ENCODE measurements at places on chromosomes 6 and 20.

DNA sequence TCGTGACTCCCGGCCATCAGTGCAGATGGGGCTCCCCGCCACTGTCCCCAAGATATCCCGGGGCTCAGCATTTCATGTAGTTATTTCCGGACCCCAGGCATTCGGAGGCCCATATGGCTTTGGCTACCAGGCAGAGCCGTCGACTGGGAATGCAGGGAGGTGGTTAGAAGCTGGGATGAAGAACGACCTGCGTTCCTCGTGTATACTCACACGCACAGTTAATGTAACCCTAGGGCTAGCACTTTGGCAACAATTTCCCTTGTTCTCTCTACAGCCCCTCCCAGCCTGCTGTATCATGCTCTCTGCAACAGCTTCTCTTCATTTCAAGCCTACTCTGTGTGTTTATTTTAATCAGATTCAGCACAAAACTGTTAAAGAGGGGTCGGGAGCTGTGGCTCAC lies 240.4 kb downstream of the MYLK4 start:
- DNase-seq: no peak

GRCh38 chr6:34524971-34525370 lies 31.2 kb downstream of the SPDEF start:
- no peak for DNase-seq

DNA sequence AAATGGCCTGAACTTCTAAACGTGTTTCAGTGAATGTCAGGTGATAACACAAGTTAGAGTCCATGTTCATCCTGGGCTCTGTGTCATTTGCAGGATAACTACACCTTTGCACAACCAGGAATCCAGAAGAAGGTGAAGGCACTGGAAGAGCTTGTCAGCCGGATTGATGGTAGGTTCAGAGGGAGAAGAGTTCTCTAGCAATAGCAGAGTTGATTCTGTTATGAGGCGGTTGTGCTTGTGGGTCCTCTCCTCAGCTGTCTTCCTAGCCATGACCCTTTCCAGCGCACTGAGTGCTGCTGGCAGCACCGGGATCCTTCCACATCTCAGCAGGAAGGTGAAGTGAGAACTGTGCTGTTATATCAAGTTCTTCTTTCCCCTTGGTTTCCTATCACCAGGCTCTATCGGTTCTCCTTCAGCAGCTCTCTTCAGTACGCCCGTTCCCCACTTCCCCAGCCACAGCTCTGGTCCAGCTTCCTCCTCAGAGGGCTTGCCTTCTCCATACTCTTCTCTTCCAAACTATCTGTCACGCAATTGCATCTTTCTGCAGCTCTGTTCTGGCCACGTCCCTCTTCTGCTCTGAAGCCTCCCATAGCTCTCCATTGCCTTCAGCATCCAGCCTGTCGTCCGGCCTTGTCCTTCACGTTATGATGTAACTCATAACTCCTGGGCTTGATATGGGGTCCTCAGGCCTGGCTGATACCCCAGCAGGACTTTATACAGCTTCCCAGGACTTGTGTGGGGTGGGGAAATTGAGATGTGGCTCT lies 39.9 kb upstream of the RNF8 start:
- no peak for DNase-seq

- DNase-seq: no peak
These were observed 14.6 kb downstream of the NRSN1 start for GRCh38 chr6:24140591-24140990.

DNA sequence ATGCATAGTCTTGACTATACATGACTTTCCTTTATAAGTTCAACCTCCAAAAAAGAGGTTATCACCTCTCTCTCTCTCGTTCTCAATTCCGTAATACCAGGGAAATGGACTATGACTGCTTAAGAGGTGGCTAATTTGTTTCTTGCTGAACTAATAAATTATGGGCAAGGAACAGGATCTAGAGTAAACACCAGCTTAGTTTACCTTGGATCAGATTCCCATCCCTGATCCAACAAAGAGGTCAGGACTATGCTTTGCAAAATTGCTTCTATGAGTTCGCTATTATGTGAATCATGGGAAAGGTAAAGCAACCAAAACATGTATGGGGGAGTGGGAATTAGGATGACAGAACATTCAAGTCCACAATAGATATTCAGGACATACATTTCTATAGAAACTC lies 630.7 kb downstream of the HACE1 start:
- no peak for DNase-seq

DNA sequence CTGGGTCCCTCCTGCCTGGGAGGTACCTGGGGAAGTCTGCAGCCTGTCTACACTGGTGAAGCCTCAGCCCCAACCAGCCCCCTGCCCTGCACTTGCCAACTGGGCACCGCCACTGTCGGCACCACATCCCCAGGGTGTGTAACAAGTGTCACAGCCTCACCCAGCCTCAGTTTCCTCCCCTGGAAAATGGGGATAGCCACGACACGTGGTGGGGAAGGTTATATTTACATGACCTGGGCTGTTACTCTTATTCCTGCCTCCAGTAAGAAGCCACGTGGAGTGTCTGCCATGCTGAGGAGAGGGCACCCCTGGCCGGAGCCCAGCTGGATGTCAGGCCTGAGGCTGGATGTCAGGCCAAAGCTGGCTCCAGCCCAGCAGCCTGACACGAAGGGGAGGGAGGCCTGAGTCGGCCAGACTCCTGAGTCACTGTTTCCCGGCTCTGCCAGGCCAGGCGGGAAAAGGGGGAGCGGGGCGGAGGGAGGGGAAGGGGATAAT lies 44.9 kb downstream of the SNAI1 start:
- no peak for DNase-seq

GRCh38 chr20:17629678-17630089 lies 52.4 kb downstream of the RRBP1 start:
- DNase-seq: no peak

DNA sequence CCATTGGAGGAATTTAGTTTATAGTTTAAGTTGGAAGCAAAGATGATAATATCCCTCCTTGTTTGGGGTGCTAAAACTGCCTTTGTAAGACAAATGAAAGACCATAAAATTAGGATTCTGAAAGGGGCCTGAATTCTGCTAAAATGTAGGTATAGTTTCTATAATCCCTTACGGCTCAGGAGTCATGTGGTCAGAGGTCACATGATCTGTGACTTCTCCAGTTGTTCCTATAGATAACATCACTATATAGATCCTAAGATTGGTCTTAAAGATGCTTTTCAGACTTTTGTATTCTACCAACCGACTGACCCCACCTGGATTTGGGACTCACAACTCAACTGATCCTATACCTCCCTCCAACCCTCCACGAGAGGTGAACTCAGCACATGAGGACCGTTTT lies 36.6 kb downstream of the ZNF311 start:
- DNase-seq: no peak

DNA sequence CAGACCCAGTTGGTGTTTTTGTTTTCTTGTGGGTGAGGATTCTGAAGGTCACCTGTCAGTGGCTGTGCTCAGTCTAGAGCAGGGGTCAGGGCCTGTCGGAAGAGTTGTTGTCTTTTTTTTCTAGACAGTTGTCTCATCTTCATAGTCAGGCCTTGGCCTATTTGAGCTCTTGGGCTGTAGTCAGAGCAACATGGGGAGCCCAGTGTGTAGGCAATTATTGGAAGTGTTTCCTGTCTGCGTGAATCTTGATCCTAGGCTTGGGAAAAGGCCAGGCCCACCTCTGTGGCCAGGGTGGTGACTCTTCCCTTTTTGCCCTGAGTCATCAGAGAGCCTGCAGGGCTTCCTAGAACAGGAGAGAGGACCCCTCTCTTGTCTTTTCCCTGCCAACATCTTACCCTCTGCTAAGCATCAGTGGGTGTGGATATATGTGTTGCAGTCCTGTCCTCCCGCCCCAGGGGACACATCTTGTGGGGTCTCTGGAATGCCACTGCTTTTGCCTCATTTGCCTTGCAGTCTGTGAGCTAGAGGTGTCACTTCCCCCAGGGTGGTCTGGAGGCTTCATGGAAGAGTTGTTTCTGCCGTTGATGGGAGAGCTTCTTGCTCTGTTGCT lies 11.4 kb downstream of the TJAP1 start:
- no peak for DNase-seq
